ENCODE measurements at places on chromosomes 2 and 18. TPM values are rescaled to one million over a fixed set of nuclear protein-coding genes. Genes with fewer than 3 reads are reported as not detected.

- DNase-seq, result peak; percentile 57
- H3K4me1 ChIP-seq, result no peaks in the 10 kb centered on the region
- no peaks in the 10 kb centered on the region for H3K36me3 ChIP-seq
Measured at GRCh38 chr18:8839281-8839680, 133.9 kb downstream of the MTCL1 start.

DNA sequence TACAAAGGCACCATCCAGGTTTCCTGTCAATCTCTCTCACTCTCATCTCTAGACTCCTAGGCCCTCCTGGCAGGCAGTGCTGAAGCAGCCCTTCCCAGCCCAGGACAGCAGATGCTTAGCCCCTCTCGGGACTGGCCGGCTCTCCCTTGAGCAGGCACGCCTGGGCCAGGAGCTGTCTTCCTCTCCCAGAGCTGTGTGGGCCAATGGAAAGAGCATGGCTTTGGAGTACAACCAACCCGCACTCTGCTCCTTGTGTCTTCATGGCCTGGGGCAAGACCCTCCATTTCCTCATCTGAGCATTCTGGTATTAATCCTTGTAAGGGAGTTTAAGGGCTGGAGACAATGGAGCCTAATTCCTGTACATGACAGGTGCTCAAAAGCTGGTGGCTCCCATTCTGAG, 97.2 kb downstream of the CAPN13 start:
- H3K4me1 ChIP-seq, result peaks cover 3% of the 10 kb centered on the region
- no peaks in the 10 kb centered on the region for H3K27me3 ChIP-seq
- no peak overlapping the region for H3K4me3 ChIP-seq
- no peak for DNase-seq
- no peaks in the 10 kb centered on the region for H3K36me3 ChIP-seq

TUBA4B gene
- total RNA-seq, result 3.0 TPM

- H3K27ac ChIP-seq, result no peak overlapping the region
- H3K27me3 ChIP-seq, result no peaks in the 10 kb centered on the region
- no peaks in the 10 kb centered on the region for H3K4me1 ChIP-seq
- no peak for DNase-seq
Measured at GRCh38 chr2:170145675-170146432, 32.1 kb upstream of the MYO3B start.

- no peaks in the 10 kb centered on the region for H3K27me3 ChIP-seq
- no peak overlapping the region for H3K4me3 ChIP-seq
- H3K27ac ChIP-seq, result no peak overlapping the region
- DNase-seq, result no peak
Measured at GRCh38 chr2:224802407-224802806, 86.2 kb upstream of the CCDC195 start.

DNA sequence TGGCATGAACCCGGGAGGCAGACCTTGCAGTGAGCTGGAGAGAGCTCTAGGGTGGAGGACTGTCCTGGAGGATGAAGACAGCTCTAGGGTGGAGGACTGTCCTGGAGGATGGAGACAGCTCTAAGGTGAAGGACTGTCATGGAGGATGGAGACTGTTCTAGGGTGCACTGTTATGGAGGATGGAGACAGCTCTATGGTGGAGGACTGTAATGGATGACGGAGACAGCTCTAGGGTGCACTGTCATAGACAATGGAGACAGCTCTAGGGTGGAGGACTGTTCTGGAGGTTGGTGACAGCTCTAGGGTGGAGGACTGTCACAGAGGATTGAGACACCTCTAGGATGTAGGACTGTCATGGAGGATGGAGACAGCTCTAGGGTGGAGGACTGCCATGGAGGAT, 21.1 kb upstream of the KCNG2 start:
- no peak overlapping the region for H3K27ac ChIP-seq
- H3K4me3 ChIP-seq, result no peak overlapping the region
- H3K4me1 ChIP-seq, result no peaks in the 10 kb centered on the region
- DNase-seq, result no peak
- H3K36me3 ChIP-seq, result no peaks in the 10 kb centered on the region

GRCh38 chr18:31491586-31491985, 6.4 kb upstream of the DSG2 start:
- H3K27ac ChIP-seq, result no peak overlapping the region
- H3K4me3 ChIP-seq, result no peak overlapping the region
- H3K36me3 ChIP-seq, result no peaks in the 10 kb centered on the region

DNA sequence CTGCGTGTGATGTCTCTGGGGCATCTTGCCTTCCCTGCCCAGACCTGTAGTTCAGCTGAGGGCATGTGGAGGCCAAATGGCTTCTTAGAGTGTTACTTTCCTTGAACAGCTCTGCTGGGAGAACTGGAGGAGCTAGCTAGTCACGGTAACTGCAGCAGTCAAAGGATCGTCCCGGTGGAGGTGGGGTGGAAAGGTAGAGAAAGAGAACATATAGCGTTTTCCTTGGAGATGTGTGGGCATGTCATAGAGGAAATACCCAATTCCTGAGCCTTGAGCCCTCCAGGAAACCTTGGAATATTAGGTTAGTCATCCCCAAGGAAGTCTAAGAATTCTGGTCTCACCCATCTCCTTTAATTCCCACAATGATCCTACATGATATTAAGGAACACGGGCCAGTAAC, 33.5 kb upstream of the IL37 start:
- no peaks in the 10 kb centered on the region for H3K27me3 ChIP-seq
- H3K27ac ChIP-seq, result no peak overlapping the region

TAF4B gene
- total RNA-seq, result 2.2 TPM

DNA sequence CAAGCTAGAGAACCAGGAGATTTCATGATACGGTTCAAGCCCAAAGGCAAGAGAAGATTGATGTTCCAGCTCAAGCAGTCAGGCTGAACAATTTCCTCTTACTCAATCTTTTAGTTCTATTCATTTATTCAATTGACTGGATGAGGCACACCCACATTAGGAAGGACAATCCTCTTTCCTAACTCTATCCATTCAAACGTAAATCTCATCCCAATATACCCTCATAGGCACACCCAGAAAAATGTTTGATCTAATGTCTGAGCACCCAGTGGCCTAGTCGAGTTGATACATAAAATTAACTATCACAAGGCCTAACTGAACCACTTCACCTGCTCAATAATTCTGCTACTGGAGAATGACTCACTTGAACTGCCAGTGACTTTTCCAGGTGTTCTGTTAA, 180.7 kb downstream of the RAD51AP2 start:
- H3K4me1 ChIP-seq, result no peaks in the 10 kb centered on the region
- H3K36me3 ChIP-seq, result no peaks in the 10 kb centered on the region
- no peak for DNase-seq
- no peak overlapping the region for H3K4me3 ChIP-seq

- H3K27ac ChIP-seq, result no peak overlapping the region
- H3K4me1 ChIP-seq, result no peaks in the 10 kb centered on the region
- H3K27me3 ChIP-seq, result no peaks in the 10 kb centered on the region
- H3K36me3 ChIP-seq, result no peaks in the 10 kb centered on the region
Measured at GRCh38 chr2:28545590-28546200, 49.8 kb downstream of the PLB1 start.

EVX2 gene
- not detected for total RNA-seq

Data from left lung (tissue), 14 donors.